IMR-90 (cell line): ENCODE measurements at places on chromosomes 11 and 22. TPM values are rescaled to one million over a fixed set of nuclear protein-coding genes. Genes with fewer than 3 reads are reported as not detected.

DNA sequence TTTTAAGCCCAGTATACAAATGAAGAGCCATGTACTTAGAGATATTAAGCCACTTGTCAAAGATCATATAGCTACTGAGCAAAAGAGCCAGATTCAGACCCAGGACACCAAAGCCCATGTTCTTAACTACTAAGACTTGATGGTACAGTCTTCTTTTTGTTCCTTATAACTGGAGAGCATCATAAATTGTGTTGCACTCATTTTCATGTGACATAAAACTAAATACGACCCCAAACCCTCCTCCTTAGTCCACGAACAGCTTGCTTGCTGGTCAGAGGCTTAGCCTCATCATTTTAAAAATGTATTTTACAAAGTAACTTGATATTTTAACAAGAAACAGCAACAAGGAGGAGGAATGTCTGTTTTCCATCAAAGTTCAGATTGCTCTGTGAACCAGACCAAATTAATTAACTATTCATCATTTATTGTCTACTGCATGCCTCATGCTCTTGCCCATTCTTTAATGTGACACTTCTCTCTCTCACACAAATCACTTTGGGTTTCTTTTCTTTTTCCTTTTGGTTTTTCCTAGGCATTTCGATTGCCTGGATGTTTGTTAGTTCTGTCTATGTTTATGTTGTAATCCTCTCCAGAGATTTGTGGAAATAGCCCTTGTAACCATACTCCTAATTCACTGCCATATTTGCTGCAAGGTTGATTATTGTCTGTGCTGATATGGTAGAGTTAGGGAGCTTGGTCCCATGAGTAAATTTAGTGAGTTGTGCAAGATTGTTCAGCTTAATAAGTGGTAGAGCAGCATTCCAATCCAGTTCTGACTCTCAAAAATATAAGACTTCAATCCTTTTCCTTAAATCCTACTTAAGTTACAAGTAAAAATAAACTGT is 8.4 kb upstream of the ARHGAP20 start:
- DNase-seq: peak; percentile 39

DNA sequence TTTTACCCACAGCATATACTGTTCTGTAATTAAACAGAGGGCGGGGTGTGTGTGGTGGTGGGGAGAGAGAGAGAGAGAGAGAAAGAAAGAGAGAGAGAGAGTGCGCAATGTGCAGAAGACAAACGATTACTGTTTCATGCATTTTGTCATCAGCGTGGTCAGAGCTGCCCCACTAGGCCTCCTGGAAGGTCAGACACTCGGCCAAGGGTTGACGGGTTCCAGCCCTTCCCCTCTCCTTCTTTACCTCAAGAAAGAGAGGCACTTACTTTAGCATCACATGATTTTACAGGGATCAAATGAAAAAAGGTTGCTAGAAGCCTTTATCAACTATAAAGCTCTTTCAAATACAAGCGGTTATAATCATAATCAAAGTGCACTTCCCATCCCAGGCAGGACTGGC is 269.2 kb upstream of the SORL1-AS1 start:
- no peak for DNase-seq

DNA sequence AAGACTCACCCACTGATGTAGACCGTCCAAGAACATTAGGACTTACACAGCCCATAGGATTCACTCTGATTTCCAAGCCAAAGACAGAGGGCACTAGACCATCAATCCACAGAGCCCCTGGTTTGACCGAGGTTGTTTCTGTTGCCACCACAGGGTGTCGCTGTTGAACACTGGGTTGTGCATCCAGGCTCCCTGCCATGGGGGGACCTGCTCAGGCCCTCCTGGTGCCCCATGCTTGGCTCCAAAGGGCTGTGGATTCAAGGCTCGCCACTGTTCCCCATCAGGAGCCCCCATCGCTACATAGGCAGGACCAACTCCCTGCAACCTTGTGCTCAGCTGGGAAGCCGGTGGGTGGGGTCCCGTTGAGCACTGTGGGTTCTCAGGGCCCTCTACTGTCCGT is 128.0 kb upstream of the ANO1 start:
- peak; percentile 31 for DNase-seq

DNA sequence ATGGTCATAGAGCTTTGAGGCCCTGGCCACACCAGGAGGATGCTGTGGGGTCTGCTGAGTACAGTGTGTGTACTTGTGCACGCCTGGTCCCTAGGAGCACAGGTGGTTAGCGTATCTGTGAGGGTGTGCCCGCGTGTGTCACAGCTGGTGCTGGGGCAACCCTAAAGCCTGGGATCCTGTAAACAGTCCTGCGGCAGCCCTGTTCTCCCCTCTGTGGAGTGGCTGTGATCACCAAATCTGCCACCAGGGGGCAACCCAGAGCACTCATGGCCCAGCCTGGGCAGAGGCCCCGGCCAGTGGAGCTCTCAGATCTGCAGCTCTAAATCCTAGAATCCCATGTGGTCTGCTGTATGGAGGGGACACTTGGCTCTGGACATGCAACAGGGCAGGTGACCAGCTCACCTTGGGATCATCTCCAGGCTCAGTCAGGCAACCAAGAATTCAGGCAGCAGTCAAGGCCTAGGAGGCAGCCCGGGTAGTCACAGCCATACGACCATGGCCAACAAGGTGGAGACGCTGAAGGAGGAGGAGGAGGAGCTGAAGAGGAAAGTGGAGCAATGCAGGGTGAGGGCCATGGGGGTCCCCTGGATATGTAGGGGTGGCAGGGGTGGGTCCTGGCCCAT is 3.9 kb downstream of the SH3BP1 start:
- DNase-seq: peak; percentile 57

- peak; percentile 22 for DNase-seq
These were observed 548.5 kb downstream of the BUD13 start for GRCh38 chr11:116224154-116224888.

- peak; percentile 36 for DNase-seq
These were observed 21.7 kb downstream of the GRAMD4 start for GRCh38 chr22:46641811-46642266.

Gene APIP
- total RNA-seq: 9.9 and 23.1 TPM in 2 replicates

DNA sequence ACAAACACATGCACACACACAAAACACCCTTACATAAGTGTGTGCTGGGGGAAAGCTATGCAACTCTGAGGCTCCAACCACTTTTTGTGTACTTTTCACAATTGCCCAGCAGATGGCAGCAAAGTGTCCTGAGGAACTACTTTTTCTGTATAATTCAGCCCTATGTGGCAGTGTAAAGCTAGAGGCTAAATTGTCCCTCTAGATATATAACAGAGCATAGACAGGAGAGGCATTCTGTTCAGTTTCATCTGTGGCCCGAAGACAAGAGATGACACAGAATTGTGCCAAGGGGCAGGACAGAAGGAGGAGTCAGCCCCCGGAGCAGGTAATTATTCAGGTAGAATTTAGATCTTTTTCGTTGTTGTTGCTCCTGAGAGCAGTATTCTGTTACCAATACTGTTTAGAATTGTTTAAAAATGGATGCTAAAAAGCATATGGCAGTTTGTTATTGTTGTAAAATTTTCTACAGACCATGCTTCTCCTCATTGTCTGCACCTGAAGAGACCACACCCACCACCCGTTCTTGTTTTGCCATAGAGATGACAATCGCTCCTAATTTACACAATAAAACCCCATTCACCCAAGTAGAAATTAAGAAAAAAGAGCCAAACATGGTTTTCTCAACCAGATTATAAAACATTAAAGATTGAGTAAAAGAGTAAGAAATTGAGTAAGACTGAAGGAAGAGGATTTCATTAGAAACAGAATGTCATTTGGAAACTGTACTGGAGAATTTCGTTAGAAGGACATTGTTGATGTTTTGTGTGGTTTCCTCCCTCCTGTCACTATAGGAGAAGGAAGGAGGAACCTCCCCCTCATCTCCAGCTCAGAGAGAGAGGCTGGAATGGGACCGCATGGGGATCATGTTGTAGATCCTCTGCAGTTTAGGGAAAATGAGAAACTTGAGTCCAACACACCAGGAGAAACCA is 14.5 kb upstream of the MS4A7 start:
- peak; percentile 25 for DNase-seq

- DNase-seq: no peak
These were observed 92.9 kb downstream of the PTPRJ start for GRCh38 chr11:48073031-48073861.

DNA sequence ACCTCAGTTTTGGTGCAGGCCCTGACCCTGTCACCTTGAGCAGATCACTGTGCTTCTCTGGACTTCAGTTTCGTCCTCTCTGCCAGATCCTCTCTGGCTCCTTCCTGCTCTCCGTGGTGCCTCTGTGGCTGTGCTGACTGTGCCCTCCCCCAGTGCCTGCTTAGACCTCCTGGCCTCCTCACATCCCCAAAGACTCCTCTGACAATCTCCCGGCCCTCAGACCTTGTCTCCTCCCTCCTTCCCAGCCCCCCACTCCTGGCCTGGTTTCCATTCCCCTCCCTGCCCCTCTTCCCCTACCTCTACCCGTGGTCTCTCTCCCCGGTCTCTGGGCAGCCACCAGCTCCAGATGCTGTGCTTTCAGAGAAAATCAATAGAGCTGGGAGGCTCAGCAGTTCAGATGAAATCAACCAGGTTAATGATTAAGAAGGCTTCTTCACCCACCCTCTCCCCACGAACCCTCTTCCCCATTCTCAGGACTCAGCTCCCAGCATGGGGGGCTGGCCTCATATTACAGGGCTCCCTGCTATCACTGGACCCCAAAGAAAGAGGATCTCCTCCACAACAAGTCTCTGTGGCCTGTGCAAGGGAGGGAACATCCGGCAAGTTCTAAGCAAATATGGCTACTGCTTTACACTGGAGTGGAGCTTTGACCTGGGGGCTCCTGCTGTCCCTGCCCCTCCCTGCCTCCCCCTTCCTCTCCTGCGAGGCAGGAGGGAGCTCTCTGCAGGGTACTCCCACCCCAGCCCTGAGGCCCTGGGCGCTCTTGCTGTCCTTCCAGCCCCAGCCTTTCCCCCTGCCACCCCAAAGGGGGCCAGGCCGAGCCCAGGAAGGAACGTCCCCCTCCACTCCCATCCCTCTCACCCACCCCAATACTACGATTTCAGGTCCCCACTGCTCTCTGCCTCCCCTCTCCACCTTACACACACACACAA is 8.5 kb downstream of the BACE1-AS start:
- no peak for DNase-seq

Gene BIK
- total RNA-seq: 0.18 and 0.28 TPM in 2 replicates

DNA sequence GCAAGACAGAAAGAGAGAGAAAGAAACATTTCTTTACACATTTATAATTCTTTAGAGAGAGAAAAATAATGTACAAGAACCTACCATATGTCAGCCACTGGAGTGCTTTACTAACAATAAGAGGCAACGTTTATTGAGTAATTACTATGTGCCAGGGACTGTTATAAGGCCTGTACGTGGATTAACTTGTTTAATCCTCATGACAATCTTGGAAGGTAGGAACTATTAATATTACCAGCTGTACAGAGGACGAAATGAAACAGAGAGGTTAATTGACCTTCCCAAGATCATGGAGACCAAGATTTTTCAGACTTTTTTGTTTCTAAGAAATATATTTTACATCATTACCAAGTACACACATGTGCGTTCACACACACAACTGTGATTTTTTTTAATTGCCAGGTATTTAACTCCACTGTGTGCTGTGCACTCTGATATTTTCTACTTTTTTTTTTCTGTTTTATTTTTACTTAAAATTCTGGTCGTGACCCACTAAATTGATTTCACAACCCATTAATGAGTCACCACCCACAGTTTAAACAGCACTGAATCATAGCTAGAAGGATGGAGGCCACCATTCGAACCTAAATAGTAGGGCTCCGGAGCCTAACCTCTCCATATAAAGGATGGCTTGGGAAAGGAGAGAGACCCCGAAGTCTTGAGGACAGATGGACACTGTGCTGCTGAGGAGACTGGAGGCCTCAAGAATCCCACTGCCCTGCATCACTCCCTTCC is 21.4 kb downstream of the CREB3L1 start:
- peak; percentile 93 for DNase-seq

Gene TECTA
- total RNA-seq: 0.18 and 0.28 TPM in 2 replicates

Gene PHETA2
- total RNA-seq: 6.1 and 6.5 TPM in 2 replicates

DNA sequence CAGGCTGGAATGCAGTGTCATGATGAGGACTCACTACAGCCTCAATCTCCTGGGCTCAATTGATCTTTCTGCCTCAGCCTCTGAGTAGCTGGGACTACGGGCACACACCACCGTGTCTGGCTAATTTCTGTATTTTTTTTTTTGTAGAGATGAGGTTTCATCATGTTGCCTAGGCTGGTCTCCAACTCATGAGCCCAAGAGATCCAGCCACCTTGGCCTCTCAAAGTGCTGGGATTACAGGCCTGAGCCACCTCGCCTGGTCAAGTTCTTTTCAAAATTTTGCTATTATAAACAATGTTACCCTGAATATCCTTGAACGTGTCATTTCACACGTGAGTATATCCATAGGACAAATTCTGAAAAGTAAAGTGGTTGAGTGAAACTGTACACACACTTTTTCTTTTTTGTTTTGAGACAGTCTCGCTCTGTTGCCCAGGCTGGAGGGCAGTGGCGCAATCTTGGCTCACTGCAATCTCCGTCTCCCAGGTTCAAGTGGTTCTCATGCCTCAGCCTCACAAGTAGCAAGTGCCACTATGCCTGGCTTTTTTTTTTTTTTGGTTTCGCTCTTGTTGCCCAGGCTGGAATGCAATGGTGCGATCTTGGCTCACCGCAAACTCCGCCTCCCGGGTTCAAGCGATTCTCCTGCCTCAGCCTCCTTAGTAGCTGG is 21.6 kb upstream of the EP300 start:
- no peak for DNase-seq

GRCh38 chr11:79400717-79401330 is 40.0 kb downstream of the TENM4 start:
- DNase-seq: peak; percentile 25

DNA sequence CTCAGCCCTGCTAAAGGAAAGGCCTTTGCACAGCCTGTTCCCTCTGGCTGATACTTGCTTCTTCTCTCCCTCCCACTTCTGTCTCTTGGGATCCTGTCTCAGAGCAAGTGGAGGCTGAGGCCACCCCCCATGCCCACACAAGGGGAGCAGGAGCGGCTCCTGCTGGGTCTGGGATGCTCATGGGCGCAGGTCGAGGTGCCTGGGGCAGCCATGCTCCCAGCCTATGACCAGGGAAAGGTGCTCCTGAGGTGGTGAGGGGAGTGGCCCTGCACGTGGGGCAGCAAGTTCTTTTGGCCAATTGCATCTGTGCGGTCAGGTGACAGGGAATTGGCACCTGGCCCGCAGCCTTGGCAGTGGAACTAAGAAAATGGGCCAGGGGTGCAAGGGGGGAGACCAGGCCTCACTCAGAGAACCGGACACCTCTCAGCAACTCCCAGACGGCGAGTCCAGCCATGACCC is 1.5 kb downstream of the MAPK11 start:
- no peak for DNase-seq

GRCh38 chr11:76560219-76560618 is 110.3 kb downstream of the LRRC32 start:
- no peak for DNase-seq

Gene ALG9
- 35.7 and 44.7 TPM in 2 replicates for total RNA-seq

- peak; percentile 99 for DNase-seq
These were observed 35.2 kb downstream of the LRFN4 start for GRCh38 chr11:66891851-66892660.

Gene MS4A15
- not detected in 2 replicates for total RNA-seq

DNA sequence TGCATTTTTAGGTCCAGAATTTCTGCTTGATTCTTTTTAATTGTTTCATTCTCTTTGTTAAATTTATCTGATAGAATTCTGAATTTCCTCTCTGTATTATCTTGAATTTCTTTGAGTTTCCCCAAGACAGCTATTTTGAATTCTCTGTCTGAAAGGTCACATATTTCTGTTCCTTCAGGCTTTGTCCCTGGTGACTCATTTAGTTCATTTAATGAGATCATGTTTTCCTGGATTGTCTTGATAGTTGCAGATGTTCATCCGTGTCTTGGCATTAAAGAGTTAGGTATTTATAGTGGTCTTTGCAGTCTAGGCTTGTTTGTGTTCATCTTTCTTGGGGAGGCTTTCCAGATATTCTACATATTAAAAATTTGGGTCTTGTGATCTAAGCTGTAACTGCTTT is 694.8 kb upstream of the CCDC179 start:
- DNase-seq: peak; percentile 76

Gene SCGB2A2
- not detected in 2 replicates for total RNA-seq

Gene GTSE1
- 5.8 and 5.9 TPM in 2 replicates for total RNA-seq
